ENCODE measurements at places on chromosomes 3 and 15.

DNA sequence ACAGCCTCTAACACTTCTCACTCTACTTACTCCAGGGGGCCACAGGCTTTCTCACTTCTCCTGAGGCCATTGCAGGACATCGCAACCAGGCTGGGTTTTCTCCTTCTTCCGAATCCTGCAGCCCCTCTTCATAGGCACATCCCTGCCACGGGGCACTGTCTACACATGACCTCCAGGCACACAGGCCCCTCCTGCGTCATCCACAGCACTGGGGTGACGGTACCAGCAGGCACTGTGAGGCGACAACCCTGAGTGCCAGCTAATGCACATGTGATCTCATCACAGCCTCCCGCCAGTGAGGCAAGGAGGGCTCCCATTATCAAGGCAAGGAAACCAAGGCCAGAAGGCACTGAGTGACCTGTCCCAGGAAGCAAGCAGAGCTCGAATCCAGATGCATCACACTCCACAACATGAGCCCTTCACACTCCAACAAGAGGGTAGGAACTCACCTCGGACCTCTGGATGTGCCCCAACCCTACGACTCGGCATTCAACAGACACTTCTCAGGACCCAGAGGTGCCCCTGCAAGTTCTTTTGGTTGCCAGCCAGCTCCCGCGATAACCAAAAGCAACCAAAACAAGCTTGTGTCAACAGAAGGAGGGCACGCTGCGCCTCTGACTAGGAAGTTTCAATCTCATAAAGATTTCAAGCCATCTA is 16.7 kb downstream of the FAM174B start:
- DNase-seq = no peak

- no peak for DNase-seq
Measured at GRCh38 chr3:150494411-150494977, 51.8 kb downstream of the SERP1 start.

- peak; percentile 77 for DNase-seq
Measured at GRCh38 chr3:178063461-178063860, 472.8 kb upstream of the KCNMB2 start.

DNA sequence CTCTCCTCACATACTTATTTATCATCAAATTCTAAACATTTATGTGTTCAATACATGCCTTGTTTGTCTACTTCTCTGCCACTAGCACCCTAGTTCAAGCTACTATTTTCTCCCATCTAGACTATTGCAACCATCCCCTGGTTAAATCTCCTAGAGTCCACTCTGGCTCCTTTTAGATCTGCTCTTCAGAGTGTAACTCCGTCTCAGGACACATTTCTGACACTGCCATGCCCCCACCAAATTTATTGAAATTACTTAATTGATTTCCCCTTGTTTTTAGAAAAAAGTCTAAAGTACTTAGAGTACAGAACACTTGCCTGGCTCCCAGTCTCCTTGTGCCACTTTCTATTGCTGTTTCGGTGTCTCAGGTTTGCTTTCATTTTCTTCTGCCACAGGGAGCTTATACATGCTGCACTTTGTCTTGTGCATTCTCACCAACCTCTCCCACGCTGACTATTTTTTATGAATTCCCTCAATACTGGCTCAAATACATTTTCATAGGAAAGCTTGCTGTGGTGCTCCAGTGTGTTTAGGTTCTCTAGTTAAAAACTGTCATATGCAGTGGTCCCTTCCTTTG is 792.3 kb downstream of the DIPK2A start:
- no peak for DNase-seq

GRCh38 chr3:172974969-172975368 is 166.1 kb downstream of the SPATA16 start:
- no peak for DNase-seq

- DNase-seq = no peak
Measured at GRCh38 chr3:70042641-70043040, 43.1 kb downstream of the SAMMSON start.

DNA sequence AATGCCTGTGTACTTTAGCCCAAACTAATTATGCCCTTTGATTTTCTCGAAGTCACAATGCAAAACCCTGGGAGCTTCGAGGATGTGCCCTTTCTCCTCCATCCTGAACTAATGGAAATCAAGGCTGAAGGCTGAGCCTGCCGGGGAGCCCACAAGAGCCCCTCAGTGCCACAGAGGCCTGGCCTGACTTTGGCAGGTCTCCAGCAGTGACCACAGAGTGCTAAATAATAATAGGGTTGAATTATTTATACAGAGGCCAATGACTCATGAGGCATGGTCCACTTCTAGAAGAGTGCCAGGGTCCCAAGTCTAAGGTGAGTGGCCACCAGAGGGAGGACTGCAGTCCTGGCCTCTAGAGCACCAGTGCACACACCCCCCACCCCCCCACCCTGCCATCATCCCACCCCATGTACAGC is 19.1 kb upstream of the GLCE start:
- DNase-seq = no peak

- DNase-seq = no peak
Measured at GRCh38 chr15:55403531-55403930, 4.6 kb downstream of the CCPG1 start.

- DNase-seq = no peak
Measured at GRCh38 chr3:58824285-58824684, 157.7 kb upstream of the FAM3D start.

DNA sequence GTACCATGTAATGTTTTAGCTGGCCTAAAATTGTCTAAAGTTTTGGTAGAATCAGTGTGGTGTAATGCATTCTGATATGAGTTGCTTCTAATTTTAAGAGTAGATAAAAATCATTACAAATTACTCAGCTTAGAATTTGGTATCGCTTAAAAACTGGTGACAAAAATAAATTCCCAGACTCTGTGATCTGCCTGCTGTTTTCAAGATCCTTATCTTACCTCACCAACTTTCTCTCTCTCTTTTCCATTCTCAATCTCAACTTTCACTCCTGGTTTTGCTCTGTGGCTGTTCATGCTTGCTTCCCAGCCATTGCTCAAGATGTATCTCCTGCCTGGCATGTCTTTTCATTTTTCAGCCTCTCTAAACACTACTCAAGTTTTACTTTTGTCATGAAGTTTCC is 45.7 kb downstream of the TCF12 start:
- DNase-seq = no peak

GRCh38 chr3:121481106-121481880 is 64.5 kb downstream of the POLQ start:
- no peak for DNase-seq

- DNase-seq = no peak
Measured at GRCh38 chr3:178847190-178847589, 224.4 kb downstream of the ZMAT3 start.

All from posterior vena cava (tissue), 2 donors.